NCI-H1694 (cell line): ENCODE measurements at places on chromosomes 7 and 10.

GRCh38 chr10:74586088-74586585, 240.3 kb upstream of the KAT6B start:
- DNase-seq, result no peak

GRCh38 chr10:38027986-38028385, 17.5 kb downstream of the ZNF33A start:
- DNase-seq, result no peak

DNA sequence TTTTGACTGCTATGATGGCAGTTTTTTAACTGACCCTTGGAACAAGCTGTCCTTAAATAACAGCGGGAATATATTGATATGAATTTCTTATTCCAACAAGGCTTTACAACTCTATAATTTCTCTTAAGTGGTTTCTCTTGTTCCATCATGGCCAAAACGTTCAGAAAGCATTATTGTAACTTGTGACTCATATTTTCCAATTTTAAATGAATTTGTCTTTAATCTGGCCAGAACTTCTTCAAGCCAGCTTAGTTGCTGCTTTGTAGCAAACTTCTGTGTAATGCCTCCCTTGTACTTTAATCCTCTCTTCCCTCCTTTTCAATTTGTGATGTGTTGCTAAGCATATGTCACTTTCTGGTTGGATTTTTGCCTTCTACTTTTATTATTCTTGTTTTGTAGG, 271.9 kb downstream of the KIF20B start:
- no peak for DNase-seq

- no peak for DNase-seq
Measured at GRCh38 chr10:18260310-18260922, 120.2 kb downstream of the CACNB2 start.

DNA sequence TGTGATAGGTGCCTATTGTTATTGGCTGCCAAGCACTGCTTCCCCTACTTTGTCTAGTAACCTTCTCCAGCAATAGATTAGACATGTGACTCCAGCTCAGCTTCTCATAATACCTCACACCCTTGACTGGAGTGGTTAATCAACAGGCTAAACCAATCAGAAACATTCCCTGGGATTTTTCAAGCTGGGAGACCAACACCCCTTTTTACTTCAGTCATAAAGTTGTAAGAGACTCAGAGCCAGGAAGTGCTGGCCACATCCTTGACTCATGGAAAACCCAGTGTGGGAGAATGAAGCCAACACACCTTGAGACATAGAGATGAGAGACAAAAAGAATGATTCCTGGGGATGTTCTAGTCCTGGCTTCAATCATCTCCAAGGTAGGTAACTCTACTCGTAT, 62.6 kb upstream of the HECTD2 start:
- DNase-seq, result no peak

- no peak for DNase-seq
Measured at GRCh38 chr10:107264742-107265141, 100.2 kb upstream of the SORCS1 start.

GRCh38 chr10:81472927-81473470, 402.0 kb upstream of the NRG3 start:
- no peak for DNase-seq

DNA sequence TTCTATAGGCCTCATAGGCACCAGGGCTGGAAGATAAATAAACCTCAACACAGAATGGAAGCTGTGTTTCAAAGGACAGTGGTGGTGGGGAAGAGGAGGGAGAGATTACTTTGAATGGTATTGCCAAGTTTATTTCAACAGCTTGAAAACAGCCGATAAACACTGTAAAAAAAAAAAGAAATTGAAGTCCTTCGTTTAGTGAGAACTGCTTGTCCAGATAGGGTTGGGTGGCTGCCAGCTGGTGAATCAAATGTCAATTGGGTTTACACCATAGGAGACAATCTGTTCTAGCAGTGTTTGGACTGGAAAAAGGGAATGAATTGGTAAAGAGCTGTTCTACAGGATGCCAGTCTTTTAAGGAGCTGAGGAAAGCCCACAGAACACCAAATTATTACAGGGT, 254.8 kb downstream of the PHF14 start:
- DNase-seq, result peak; percentile 68

GRCh38 chr7:129728875-129729467, 117.5 kb downstream of the NRF1 start:
- no peak for DNase-seq

DNA sequence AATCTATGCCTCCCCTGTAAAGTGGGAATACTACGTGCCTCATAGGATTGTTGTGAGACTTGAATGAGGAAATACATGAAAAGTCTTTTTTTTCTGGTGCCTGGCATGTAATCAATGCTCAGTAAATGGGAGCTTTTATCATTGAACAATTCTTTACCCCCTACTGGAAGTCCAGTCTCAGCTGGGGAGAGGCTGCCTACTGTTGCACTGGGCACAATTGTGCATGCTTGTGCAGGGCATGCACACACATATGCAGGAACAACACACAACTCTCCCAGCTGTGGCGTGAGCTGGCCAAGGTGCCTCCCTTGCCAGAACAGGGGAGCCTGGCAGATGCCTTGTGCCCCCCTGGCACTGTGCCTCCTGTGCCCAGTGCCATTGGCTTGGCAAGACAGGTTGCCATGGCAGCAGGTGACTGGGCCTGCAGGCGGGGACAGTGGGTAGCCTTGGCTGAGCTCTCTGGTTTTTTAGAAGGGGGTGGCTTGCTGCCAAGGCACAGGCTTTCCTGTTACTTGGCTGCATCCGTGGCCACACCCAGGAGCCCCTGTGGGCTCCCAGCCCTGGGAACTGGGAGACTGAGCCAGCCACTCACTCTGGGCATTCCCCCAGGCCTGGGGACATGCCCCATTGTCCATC, 16.1 kb upstream of the PALD1 start:
- peak; percentile 63 for DNase-seq

DNA sequence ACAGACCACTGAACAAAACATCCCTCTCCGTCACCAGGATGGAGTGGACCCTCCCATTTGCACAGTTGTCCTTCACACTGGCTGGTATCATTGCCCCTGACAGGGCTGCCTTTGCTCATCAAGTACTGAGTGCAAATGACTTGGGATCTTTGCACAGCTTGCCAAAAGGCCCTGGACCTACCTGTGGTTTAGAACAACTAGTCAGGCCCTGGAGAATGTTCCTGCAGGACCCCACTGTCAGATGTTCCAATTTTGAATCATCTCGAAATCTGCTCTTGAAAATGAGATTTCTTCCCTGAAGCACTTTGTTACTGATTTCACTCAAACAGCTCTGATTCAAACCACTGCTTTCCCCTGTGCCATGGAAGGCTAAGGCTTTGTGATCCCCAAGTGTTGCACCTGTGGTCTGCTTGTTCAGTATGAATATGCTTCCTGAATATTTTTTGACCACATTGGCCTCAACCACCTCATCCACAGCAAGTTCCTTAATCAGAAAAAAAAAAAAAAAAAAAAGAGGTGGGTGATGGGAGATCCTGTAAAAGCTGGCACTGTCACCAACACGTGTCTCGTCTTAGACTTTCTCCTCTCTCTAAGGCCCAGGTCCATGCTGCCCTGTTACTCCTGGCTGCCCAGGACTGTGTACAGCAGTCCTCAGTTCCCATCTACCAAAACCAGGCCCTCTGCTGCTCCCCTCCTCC, 2.7 kb upstream of the AOAH start:
- no peak for DNase-seq

DNA sequence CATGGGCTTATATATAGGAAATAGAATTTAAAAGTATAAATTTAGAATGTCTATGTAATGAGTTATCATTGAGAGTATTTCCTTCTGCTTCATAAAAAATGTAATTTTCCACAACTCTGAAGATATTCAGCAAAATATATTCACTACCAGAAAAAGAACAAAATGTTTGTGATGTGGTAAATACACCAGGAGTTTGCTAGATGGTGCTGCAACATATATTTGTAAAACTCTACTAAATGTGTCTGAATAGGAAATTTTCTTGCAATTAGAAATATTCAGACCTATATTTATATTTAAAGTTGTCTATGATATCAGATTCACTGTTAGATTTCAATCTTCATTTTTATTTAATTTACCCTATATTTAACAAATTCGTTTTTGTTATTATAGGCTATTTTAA, 201.1 kb downstream of the PPP1R3A start:
- DNase-seq, result no peak

DNA sequence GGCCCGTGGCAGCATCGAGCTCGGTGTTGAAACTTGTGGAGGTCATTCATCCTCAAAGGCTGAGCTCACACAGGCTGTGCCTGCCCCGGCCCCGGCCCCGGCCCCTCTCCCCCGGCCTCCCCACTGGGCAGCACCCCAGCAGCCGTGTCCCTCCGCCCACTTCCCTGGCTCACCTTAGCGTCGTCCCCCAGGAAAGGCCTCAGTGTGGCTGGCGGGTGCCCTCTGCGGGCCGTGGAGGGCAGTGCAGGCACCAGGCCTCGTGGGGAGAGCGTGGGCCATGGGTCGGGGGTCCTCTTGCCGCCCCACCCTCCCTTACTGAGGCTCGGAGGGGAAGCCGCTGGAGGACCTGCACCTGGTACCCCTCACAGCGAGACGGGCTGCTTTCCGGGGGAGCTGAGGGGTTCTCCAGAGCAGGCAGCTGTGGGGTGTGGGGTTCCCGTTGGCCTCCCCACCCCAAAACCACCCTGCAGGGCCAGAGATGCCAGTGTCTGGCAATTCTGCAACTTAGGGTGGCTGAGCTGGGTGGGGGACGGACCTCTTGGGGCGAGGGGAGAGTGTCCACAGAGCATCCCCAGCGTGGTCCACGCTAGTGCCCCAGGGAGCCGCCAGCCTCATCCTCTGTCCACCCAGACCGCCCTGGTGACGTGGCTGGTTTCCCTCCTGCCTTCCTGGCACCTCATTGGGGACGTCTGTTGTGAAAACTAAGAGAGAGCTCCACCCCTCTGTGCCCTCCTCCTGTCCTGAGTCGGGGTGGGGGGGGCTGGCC, 44.2 kb upstream of the DPYSL4 start:
- DNase-seq, result no peak
